PC-3 (cell line): ENCODE measurements at places on chromosomes 7 and 10. TPM values are rescaled to one million over a fixed set of nuclear protein-coding genes. Genes with fewer than 3 reads are reported as not detected.

The LRRC18 gene
- not detected in 2 replicates for total RNA-seq

The BAZ1B gene
- 45.5 and 62.5 TPM in 2 replicates for total RNA-seq

The SPDYE2B gene
- total RNA-seq, result not detected in 2 replicates

The UPK3B gene
- total RNA-seq, result 3.0 and 10.7 TPM in 2 replicates

The NFKB2 gene
- total RNA-seq, result 45.0 and 71.1 TPM in 2 replicates

The ST8SIA6 gene
- total RNA-seq, result not detected in 2 replicates

The HABP2 gene
- total RNA-seq, result not detected in 2 replicates

The LBX1 gene
- not detected in 2 replicates for total RNA-seq

The SPDYE16 gene
- not detected in 2 replicates for total RNA-seq

The CAMK2B gene
- 0.69 and 1.2 TPM in 2 replicates for total RNA-seq

The TMEM213 gene
- total RNA-seq, result not detected in 2 replicates

The LAMB4 gene
- total RNA-seq, result 0.04 TPM in 1 of 2 replicates, not detected in the other

The GNAT3 gene
- total RNA-seq, result not detected in 2 replicates

The ANKRD30A gene
- 0.12 and 0.15 TPM in 2 replicates for total RNA-seq

The SEMA3D gene
- 4.0 and 4.8 TPM in 2 replicates for total RNA-seq

The PLAU gene
- 1,570 and 1,582 TPM in 2 replicates for total RNA-seq

The IFRD1 gene
- 72.6 and 73.4 TPM in 2 replicates for total RNA-seq

The C10orf143 gene
- total RNA-seq, result 0.29 TPM in 1 of 2 replicates, not detected in the other

The MACC1 gene
- 7.9 and 12.0 TPM in 2 replicates for total RNA-seq

The EVX1 gene
- total RNA-seq, result 0.33 and 0.35 TPM in 2 replicates

The CALML5 gene
- not detected in 2 replicates for total RNA-seq

The PLPP4 gene
- total RNA-seq, result 5.0 and 10.7 TPM in 2 replicates

The SPDYE9 gene
- total RNA-seq, result not detected in 2 replicates

The SLK gene
- 17.3 and 20.2 TPM in 2 replicates for total RNA-seq

The TFPI2 gene
- 53.1 and 62.6 TPM in 2 replicates for total RNA-seq

The IGF2BP3 gene
- 8.9 and 11.7 TPM in 2 replicates for total RNA-seq

The CHAT gene
- total RNA-seq, result not detected in 2 replicates

The CYP3A5 gene
- not detected in 2 replicates for total RNA-seq

The DEPP1 gene
- total RNA-seq, result 8.0 and 9.0 TPM in 2 replicates

The C10orf53 gene
- not detected in 2 replicates for total RNA-seq

The FKBP6 gene
- not detected in 2 replicates for total RNA-seq

The ABCB1 gene
- total RNA-seq, result not detected in 2 replicates

The PPP1R9A gene
- 5.9 and 9.5 TPM in 2 replicates for total RNA-seq
